Activated naive CD8-positive, alpha-beta T cell treated with anti-CD3 and anti-CD28 coated beads for 36 hours (primary cell): ENCODE measurements at places on chromosomes 1 and 21.

GRCh38 chr1:225428881-225429455 lies 1.1 kb upstream of the LBR start:
- H3K27ac ChIP-seq, result peak overlapping the region; percentile 90
- DNase-seq, result no peak
- H3K36me3 ChIP-seq, result peaks cover 6% of the 10 kb centered on the region
- H3K27me3 ChIP-seq, result no peaks in the 10 kb centered on the region

DNA sequence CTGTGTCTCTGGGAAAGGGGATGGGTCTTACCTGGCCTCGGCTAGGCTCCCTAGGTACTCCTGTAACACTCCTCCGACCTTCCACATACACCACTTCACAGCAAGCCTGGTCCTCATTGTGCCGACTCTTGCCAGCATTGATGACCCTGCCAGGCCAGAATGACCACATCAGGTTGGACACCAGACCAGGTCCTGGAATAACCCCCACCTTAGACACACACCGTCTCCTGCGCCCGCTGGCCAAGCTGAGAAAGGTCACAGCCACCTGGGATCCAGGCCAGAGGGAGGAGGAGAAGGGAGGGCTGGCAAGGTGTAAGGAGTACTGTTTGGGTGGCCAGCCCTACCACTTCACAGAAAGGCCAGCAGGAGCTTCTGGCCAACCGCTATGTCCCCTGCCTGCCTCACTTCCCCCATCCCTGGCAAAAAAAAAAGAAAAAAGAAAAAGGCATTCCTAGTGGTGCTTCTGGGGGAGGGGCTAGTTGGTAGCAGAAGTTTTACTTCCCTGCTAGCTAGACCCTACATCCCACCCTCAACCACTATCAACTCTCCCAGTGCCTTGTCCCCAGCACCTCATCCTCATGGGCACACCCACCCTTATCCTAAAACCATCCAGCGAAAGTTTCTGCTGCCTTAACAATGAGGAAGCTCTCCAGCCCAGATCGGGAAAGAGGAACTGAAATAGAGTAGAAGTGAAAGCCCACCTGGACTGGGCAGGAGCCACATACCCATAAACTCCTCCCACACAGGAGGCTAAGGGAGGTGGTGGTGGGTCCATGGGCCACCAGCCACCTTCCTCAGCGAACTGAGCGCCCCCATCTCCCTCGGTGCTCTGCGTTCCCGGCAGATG lies 1.4 kb downstream of the PPM1J start:
- H3K4me1 ChIP-seq, result peaks cover 28% of the 10 kb centered on the region
- H3K4me3 ChIP-seq, result peak overlapping the region; percentile 57
- H3K27me3 ChIP-seq, result peaks cover 39% of the 10 kb centered on the region
- no peaks in the 10 kb centered on the region for H3K36me3 ChIP-seq
- no peak for DNase-seq
- H3K27ac ChIP-seq, result no peak overlapping the region

GRCh38 chr21:42062236-42063022 lies 8.7 kb upstream of the UMODL1 start:
- peak; percentile 72 for DNase-seq
- no peaks in the 10 kb centered on the region for H3K27me3 ChIP-seq
- no peaks in the 10 kb centered on the region for H3K36me3 ChIP-seq
- peak overlapping the region; percentile 82 for H3K27ac ChIP-seq
- H3K4me3 ChIP-seq, result peak overlapping the region; percentile 80

DNA sequence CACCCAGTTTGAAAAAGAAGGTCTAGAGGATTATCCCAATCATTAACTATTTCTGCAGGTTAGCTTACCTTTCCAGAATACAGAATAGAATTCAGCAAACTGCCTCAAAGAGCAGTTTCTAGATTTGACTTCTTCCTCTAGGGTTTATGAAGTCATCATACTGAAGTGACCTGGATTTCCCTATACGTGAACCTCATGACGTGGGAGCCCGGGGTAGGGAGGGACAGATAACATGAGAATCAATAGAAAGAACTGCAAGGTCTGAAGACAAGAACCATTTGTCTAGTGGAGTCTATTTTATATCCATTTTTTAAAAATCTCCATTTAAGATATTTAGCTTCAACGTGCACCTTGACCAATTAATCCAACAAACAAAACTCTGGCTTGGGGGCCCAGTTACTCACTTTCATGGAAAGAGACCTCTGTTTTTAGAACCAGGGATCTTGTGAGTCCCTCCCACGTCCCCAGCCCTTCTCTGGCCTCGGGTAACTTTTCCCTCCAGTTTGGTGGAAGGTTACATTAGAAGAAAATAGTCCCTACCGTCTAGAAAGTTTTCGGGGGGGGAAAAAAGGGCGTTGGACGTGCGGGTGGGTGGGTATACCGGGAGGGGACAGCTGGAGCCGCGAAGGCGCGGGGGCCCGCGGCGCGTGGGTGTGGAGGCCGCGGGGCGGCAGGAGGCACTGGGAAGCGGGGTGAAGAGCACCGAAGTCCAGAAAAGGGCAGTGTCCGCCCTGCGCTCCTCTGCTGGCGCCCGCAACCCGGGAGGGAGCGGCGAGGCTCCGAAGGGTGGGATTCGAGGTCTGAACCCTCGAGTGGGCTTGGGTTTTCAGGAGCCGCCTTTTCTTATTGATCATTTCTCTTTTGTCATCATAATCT lies 13.8 kb upstream of the POGZ start:
- peak overlapping the region; percentile 59 for H3K4me3 ChIP-seq
- peak overlapping the region; percentile 66 for H3K27ac ChIP-seq
- peak; percentile 20 for DNase-seq
- H3K4me1 ChIP-seq, result peaks cover 19% of the 10 kb centered on the region
- no peaks in the 10 kb centered on the region for H3K36me3 ChIP-seq
- peaks cover 5% of the 10 kb centered on the region for H3K27me3 ChIP-seq

GRCh38 chr1:16385659-16386453 lies 18.8 kb downstream of the SZRD1 start:
- H3K4me3 ChIP-seq, result no peak overlapping the region
- H3K27ac ChIP-seq, result peak overlapping the region; percentile 40
- H3K4me1 ChIP-seq, result peaks cover 44% of the 10 kb centered on the region

DNA sequence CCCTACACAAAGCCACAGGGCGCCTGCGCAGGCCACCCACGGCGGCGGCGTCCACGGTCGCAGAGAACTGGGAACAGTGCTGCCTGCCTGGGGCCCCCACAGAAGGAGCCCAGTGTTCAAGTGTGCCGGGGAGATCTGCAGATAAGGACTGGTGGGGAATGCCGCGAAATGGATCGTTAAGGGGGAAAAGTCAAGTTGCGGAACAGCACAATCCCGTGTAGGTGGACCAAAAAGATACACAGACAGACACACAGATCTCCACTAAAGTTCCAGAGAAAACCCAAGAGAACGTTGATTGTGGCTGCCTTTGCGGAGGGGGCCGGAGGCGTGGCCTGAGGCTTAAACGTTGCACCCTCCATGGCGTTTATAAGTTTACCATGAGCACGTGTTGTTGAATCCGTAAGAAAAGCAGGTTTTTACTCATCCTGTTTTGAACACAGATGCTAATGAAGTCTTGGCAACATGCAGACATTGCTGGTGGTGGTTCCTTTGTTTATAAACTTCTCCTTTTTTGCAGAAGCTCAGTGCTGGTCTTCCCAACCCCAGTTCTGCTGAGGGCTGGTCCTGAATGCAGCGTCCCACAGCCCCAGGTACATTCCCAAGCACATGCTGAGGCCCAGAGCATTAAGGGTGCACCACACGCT lies 4.1 kb downstream of the SPATC1L start:
- no peak for DNase-seq
- H3K27me3 ChIP-seq, result peaks cover 3% of the 10 kb centered on the region
- no peak overlapping the region for H3K4me3 ChIP-seq
- no peak overlapping the region for H3K27ac ChIP-seq

DNA sequence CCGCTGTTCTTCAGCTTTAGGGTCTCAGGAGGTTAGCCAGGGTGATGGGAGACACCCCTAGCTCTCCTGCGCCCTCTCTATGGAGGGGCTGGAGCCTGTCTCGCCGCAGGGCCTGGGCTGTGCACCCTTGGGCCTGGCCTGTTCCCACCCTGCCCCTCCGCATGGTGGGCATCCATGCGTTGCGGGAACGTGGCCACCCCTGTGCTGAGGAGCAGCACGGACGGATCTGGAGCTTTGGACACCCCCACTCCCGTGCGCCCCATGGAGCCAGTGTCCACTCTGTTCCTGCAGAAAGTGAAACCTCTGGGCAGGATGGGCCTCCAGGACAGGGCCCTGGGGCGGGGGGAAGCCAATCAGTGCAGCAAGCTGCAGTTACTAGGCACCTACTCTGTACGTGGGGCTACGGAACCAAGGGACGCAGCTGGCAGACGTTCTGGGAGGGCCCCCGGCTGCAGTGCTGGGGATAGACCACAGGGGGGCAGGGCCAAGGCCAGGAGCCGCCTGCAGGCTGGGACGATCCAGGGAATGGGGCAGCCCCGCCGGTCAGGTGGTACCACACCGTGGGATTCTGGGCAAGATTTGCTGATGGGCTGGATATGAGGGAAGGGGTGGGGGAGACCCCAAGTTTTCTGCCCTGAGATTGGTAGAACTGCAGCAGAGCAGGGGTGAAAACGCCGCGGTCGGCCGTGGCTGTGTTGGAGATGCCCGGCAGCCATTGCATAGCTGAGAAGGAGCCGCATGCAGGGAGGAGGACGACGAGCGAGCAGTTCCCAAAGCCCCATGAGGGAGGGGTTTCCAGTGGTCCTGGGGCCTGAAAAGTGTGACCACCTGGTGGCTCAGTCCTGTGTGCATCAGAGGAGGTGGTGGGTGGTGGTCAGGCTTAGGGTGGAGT lies 43.3 kb downstream of the TP73 start:
- H3K4me1 ChIP-seq, result no peaks in the 10 kb centered on the region
- peak overlapping the region; percentile 14 for H3K4me3 ChIP-seq
- H3K27me3 ChIP-seq, result peaks cover 12% of the 10 kb centered on the region
- H3K27ac ChIP-seq, result no peak overlapping the region
- H3K36me3 ChIP-seq, result no peaks in the 10 kb centered on the region
- DNase-seq, result peak; percentile 36

DNA sequence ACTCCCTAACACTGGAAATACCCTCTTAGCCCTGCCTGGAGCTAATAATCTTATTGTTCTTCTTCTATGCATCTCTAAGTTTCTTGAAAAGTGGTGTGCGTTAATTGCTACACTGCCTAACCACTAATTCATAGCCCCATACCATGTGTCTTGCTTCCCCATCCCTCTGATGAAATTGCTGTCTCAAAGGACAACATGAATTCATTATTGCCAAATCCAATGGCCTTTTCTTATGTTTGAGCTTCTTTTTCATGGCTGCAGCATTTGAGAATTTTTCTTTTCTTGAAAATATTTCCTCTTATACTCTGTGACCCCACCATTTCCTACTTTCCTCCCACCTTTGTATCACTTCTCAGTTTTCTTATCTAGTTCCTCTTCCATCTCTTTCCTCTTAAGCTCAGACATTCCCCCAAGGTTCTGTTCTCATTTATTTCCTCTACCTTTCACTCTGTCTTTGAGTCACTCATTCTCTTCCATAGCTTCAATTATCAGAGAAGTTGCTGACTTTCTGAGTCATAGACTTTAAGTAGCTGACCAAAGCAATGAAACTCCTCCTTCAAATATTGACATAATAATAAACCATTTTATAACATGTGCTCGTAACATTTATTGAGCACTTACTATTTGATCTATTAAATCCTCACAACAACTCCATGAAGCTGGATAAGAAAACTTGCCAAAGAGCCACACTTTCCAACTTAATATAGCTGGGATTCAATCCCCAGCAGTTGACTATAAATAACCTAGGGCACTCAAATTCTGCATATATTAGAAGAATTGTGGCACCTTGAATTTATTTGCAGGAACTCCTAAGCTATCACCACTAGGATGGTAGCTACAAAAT lies 35.5 kb upstream of the ATP6V1G3 start:
- DNase-seq, result no peak
- H3K4me1 ChIP-seq, result peaks cover 14% of the 10 kb centered on the region
- peak overlapping the region; percentile 6 for H3K27ac ChIP-seq
- H3K27me3 ChIP-seq, result no peaks in the 10 kb centered on the region
- H3K36me3 ChIP-seq, result no peaks in the 10 kb centered on the region

DNA sequence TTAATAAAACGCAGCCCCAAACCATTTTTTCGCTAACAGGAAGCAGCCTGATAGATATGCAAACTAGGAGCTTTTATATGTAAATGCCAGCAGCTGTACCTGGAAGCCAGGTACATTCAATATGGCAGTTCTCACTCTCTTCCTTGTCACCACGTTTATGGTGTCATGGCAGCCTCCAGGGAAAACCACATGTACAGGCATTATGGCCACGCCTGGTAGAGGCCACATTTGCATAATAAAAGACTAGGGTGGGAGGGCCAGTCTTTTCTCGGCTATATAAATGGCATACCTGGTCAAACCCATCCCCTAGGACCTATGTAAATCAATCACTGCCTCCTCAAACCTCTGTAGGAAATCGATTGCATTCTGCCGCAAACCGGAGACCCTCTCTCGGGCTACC lies 247.5 kb downstream of the NEGR1 start:
- no peaks in the 10 kb centered on the region for H3K27me3 ChIP-seq
- no peak for DNase-seq
- H3K4me3 ChIP-seq, result no peak overlapping the region
- H3K27ac ChIP-seq, result no peak overlapping the region
- H3K36me3 ChIP-seq, result no peaks in the 10 kb centered on the region

DNA sequence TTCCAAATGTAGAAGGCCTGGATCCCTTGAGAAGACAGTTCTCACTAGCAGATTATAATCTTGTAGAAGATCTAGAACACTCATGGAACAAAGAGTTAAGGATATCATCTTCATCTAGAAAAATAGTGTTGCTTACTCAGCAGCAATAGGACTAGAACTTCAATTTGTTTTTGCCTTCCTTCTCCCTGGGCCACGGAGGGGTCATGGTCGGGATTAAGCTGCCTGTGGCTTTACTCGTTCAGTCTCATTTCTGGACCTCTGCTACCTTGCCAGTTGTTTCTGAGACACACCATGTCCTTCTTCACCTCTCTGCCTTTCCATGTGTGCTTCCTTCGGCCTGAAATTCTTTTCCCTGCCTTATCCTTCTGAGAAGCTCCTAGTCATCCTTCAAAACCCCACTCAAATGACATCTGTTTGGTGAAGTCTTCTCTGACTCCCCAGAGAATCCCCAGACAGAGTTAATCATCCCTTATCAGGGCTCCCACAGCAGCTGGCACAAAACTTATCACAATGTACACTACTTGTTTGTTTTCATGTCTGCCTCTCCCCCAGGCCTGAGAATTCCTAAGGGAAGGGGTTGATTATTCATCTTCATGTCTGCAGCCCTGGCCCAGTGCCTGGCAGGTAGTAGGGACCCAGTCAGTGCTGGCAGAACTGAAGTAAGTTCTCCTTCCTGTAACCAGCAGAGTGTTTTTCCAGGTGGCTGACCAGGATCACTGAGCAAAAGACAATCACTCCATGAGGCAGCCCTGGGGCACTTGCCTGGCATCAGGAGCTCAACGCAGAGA lies 15.5 kb upstream of the SNX27 start:
- H3K36me3 ChIP-seq, result no peaks in the 10 kb centered on the region
- peaks cover 8% of the 10 kb centered on the region for H3K27me3 ChIP-seq
- DNase-seq, result no peak
- no peak overlapping the region for H3K4me3 ChIP-seq

- no peak for DNase-seq
- no peak overlapping the region for H3K4me3 ChIP-seq
- H3K4me1 ChIP-seq, result peaks cover 15% of the 10 kb centered on the region
- H3K36me3 ChIP-seq, result peaks cover 15% of the 10 kb centered on the region
- no peaks in the 10 kb centered on the region for H3K27me3 ChIP-seq
- no peak overlapping the region for H3K27ac ChIP-seq
These were observed 180.2 kb upstream of the CACYBP start for GRCh38 chr1:174819596-174819995.

- H3K4me1 ChIP-seq, result no peaks in the 10 kb centered on the region
- no peak overlapping the region for H3K4me3 ChIP-seq
- H3K36me3 ChIP-seq, result no peaks in the 10 kb centered on the region
- no peaks in the 10 kb centered on the region for H3K27me3 ChIP-seq
- H3K27ac ChIP-seq, result no peak overlapping the region
These were observed 98.7 kb upstream of the RGS1 start for GRCh38 chr1:192476802-192477298.
